Liver (tissue), 10 donors: ENCODE measurements at places on chromosomes 12 and 14. TPM values are rescaled to one million over a fixed set of nuclear protein-coding genes. Genes with fewer than 3 reads are reported as not detected.

GRCh38 chr14:103904493-103905107, 23.7 kb upstream of the TDRD9 start:
- no peak overlapping the region for H3K27ac ChIP-seq
- DNase-seq: no peak
- no peak overlapping the region for H3K4me3 ChIP-seq
- no peaks in the 10 kb centered on the region for H3K27me3 ChIP-seq
- H3K4me1 ChIP-seq: no peaks in the 10 kb centered on the region

The MTERF2 gene
- 13.6 TPM for total RNA-seq

GRCh38 chr12:42217656-42218055, 20.4 kb downstream of the YAF2 start:
- no peak overlapping the region for H3K27ac ChIP-seq
- DNase-seq: no peak
- no peaks in the 10 kb centered on the region for H3K36me3 ChIP-seq
- no peak overlapping the region for H3K4me3 ChIP-seq
- H3K27me3 ChIP-seq: no peaks in the 10 kb centered on the region

DNA sequence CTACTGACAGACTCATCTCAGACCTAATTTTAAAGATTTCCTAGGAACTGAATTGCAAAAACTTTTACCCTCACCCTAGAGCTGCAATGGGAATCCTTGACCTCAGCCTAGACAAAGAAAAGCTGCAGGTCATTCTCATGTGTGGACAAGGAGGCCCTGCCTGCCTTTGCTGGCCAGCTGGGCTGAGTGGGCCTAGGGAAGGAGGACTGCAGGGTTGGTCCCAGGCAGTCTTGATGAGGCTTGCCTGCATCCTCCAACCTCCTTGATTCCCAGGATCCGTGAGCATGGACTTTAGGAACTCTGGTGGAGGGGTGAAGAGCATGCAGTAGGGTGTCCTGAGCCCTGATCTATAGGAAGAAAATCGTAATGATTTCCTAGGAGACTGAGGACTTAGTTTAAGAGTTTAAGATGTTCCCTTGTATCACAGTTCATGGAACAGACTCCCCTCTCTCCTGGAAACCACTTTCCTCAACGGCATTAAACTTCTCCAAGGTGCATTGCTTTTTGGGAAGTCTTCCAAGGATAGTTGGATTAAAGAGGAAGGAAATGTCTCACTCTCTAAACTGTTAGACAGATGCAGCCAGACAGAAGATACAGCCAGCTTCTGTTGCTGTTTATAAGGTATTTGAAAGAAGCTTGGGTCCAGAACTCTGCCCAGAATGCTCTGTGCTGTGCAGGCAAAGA, 55.4 kb upstream of the DDX11 start:
- H3K36me3 ChIP-seq: no peaks in the 10 kb centered on the region
- no peak for DNase-seq
- H3K27me3 ChIP-seq: no peaks in the 10 kb centered on the region
- H3K4me3 ChIP-seq: no peak overlapping the region
- H3K4me1 ChIP-seq: no peaks in the 10 kb centered on the region
- H3K27ac ChIP-seq: no peak overlapping the region

GRCh38 chr14:99759546-99759925, 33.7 kb upstream of the EML1 start:
- no peaks in the 10 kb centered on the region for H3K27me3 ChIP-seq
- H3K4me3 ChIP-seq: no peak overlapping the region
- peaks cover 3% of the 10 kb centered on the region for H3K4me1 ChIP-seq
- H3K27ac ChIP-seq: no peak overlapping the region
- no peaks in the 10 kb centered on the region for H3K36me3 ChIP-seq

The SLC5A8 gene
- total RNA-seq: not detected

The SBNO1 gene
- total RNA-seq: 13.1 TPM

- H3K27ac ChIP-seq: no peak overlapping the region
- no peaks in the 10 kb centered on the region for H3K36me3 ChIP-seq
- no peak overlapping the region for H3K4me3 ChIP-seq
Measured at GRCh38 chr12:62221107-62221506, 39.1 kb upstream of the USP15 start.

The FAM90A1 gene
- not detected for total RNA-seq

- no peak overlapping the region for H3K4me3 ChIP-seq
- no peaks in the 10 kb centered on the region for H3K27me3 ChIP-seq
- DNase-seq: peak; percentile 75
- H3K36me3 ChIP-seq: no peaks in the 10 kb centered on the region
- H3K27ac ChIP-seq: peak overlapping the region; percentile 88
Measured at GRCh38 chr14:31059152-31059924, 33.2 kb upstream of the STRN3 start.
